ENCODE measurements at places on chromosomes 1 and 21. TPM values are rescaled to one million over a fixed set of nuclear protein-coding genes. Genes with fewer than 3 reads are reported as not detected.

- no peaks in the 10 kb centered on the region for H3K36me3 ChIP-seq
- H3K27me3 ChIP-seq = no peaks in the 10 kb centered on the region
- H3K4me1 ChIP-seq = no peaks in the 10 kb centered on the region
- no peak overlapping the region for H3K27ac ChIP-seq
Measured at GRCh38 chr1:37184789-37185188, 150.5 kb upstream of the GRIK3 start.

- peaks cover 6% of the 10 kb centered on the region for H3K4me1 ChIP-seq
- DNase-seq = no peak
- H3K36me3 ChIP-seq = no peaks in the 10 kb centered on the region
- H3K4me3 ChIP-seq = no peak overlapping the region
- no peaks in the 10 kb centered on the region for H3K27me3 ChIP-seq
Measured at GRCh38 chr1:221302357-221302756, 423.1 kb downstream of the HLX start.

The AIM2 gene
- total RNA-seq = not detected

DNA sequence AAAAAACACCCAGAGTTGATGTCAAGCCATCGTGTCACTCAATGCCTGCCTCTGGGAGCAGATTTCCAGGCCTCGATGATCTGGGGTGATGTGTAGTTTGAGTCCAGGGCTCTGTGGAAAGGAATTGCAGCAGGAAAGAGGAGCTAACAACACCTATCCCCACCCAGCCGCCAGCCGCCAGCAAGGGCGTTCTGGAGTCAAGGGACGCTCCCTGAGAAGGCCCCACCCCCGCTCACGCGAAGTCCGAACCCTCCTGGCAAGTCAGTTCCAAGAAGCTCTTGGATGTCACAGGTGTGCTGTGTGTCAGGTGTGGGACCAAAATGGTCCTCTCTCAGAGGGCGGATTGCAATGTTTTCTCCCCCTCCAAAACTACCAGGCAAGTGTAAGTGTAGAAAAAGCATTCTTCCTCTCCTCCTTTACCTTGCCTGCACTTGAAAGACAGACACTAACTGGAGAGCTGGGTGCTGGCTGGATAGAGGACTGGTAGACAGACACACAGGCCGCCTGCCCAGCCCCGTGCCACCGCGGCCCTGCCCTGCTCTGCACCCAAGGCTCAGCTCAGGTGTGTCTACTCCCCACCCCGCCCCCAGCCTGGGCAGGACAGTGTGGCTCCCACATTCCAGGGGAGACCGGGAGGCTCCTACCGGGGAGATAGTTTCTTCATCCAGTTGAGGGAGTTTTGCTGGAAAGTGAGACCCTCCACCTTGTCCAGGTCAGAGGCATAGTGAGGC, 8.5 kb downstream of the AGT start:
- no peak for DNase-seq
- H3K4me3 ChIP-seq = no peak overlapping the region
- H3K27ac ChIP-seq = no peak overlapping the region
- H3K36me3 ChIP-seq = no peaks in the 10 kb centered on the region
- no peaks in the 10 kb centered on the region for H3K4me1 ChIP-seq

DNA sequence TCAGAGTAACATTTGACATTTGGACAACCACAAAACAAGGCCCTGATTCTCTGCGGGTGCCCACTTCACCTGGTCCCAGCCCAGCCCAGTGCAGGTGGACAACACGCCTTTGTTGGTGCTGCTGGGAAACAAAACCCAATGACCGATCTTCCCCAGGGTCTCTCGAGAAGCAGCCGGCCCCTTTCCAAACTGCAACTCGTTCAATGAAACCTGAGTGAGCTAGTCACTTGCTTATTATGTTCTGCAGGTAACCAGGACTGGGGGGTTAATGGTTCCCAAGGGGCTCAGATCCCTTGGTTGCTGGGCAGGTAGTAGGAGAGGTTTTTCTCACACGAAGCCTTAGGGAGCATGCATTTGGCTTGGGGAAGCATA, 42.9 kb downstream of the ABCG1 start:
- no peaks in the 10 kb centered on the region for H3K36me3 ChIP-seq
- peak overlapping the region; percentile 89 for H3K27ac ChIP-seq
- no peak for DNase-seq
- H3K27me3 ChIP-seq = no peaks in the 10 kb centered on the region
- H3K4me1 ChIP-seq = peaks cover 45% of the 10 kb centered on the region

DNA sequence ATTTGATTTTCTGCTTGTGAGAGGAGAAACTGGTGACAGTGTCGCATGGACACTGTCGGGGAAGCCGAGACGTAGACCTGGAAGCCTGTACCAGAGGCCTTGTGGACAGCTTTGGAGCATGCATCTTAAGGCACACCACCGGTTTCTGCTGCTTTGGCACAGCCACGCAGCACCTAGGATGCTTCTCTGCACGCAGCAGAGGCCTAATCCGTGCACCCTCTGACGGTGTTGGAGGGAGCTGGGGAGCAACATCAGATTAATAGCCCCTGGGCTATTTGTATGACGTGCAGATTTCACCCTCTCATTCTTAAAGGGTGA, 30.3 kb downstream of the TEX35 start:
- peaks cover 21% of the 10 kb centered on the region for H3K36me3 ChIP-seq
- peak overlapping the region; percentile 62 for H3K4me3 ChIP-seq
- no peaks in the 10 kb centered on the region for H3K27me3 ChIP-seq
- H3K27ac ChIP-seq = peak overlapping the region; percentile 59

The CASQ2 gene
- not detected for total RNA-seq

- DNase-seq = no peak
- H3K4me1 ChIP-seq = peaks cover 6% of the 10 kb centered on the region
- no peaks in the 10 kb centered on the region for H3K27me3 ChIP-seq
Measured at GRCh38 chr1:147247656-147248238, 5.3 kb downstream of the CHD1L start.

The ZNF593OS gene
- 0.24 TPM for total RNA-seq

- H3K4me1 ChIP-seq = no peaks in the 10 kb centered on the region
- no peak overlapping the region for H3K4me3 ChIP-seq
- H3K27me3 ChIP-seq = no peaks in the 10 kb centered on the region
- H3K36me3 ChIP-seq = peaks cover 9% of the 10 kb centered on the region
Measured at GRCh38 chr21:15860541-15860940, 130.8 kb downstream of the USP25 start.

GRCh38 chr21:16454399-16454798, 724.6 kb downstream of the USP25 start:
- H3K36me3 ChIP-seq = no peaks in the 10 kb centered on the region
- no peak overlapping the region for H3K27ac ChIP-seq
- no peak overlapping the region for H3K4me3 ChIP-seq
- DNase-seq = no peak
- no peaks in the 10 kb centered on the region for H3K27me3 ChIP-seq

- H3K4me3 ChIP-seq = no peak overlapping the region
- no peak overlapping the region for H3K27ac ChIP-seq
- no peaks in the 10 kb centered on the region for H3K27me3 ChIP-seq
Measured at GRCh38 chr1:95223110-95223509, 10.9 kb upstream of the RWDD3 start.

The PTPRC gene
- not detected for total RNA-seq

- H3K4me1 ChIP-seq = peaks cover 28% of the 10 kb centered on the region
- H3K27ac ChIP-seq = no peak overlapping the region
- DNase-seq = no peak
- H3K36me3 ChIP-seq = peaks cover 7% of the 10 kb centered on the region
Measured at GRCh38 chr1:168134642-168135041, 2.1 kb downstream of the GPR161 start.

DNA sequence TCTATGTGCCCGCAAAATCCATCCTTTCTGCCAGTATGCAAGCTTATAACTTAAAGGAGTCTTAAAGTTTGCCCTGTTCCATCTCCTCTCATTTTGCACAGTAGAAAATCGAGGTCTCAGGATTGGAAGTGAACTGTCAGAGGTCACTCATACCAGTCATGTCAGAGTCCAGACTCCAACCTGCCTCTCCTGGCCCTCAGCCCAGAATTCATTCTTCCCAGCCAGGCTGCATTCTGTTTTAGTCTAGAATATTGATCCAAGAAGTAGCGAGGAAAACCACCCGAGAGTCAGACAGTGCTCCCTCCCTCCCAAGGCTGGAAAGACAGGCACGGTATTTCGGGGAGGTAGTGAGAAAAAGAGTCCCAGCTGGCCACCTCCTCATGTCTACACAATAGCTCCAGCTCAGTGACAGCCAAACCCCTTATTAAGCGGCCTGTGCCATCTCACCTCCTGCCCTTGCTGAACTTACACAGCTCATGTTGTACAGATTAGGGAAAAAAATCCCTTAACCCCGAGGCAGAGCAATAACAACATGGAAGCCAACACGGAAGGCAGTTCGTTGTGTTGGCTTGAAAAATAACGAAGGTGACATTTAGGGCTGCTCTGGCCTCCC, 89.4 kb downstream of the OMA1 start:
- no peak for DNase-seq
- 0 out of 2 replicates have a peak, but pooled peaks cover 12% of the 10 kb centered on the region for H3K27me3 ChIP-seq
- H3K4me3 ChIP-seq = no peak overlapping the region
- H3K4me1 ChIP-seq = no peaks in the 10 kb centered on the region

The HSF2BP gene
- total RNA-seq = 2.8 TPM

GRCh38 chr1:243288062-243288461, 32.2 kb downstream of the SDCCAG8 start:
- peaks cover 15% of the 10 kb centered on the region for H3K4me1 ChIP-seq
- H3K36me3 ChIP-seq = peaks cover 22% of the 10 kb centered on the region
- H3K27me3 ChIP-seq = no peaks in the 10 kb centered on the region
- H3K27ac ChIP-seq = peak overlapping the region; percentile 3
- H3K4me3 ChIP-seq = no peak overlapping the region
- DNase-seq = no peak

DNA sequence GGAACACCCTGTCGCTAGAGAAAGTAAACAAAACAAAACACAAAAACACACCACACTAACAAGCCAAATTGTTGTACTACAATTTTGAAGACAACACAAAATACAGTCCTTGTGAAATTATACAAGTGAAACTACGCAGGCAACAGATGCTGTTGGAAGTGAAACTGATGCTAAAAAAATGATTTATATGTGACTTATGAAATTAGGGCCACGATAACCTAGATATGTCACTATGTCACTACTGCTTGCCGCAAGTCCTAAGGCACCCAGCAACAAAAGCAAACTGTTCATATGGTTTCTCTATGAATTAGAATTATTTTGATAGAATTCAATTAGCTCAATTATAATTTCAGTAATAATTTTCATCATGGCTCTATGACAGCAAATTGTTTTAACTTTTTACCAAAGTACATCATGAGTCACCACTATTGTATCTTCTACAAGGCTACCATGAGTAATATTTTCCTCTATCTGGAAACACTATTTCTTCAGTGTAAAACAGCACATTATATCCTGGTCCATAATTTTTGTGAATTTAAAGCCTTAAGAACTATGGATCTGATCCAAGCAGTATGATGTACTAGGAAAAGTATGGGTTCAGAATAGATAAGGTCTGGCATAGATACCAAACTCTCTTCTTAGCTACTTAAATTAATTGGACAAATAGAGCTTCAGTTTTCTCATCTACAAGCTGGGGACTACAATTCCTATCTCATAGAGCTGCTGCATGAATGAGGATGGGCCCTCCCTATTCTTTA, 216.3 kb downstream of the COL11A1 start:
- H3K4me1 ChIP-seq = peaks cover 6% of the 10 kb centered on the region
- no peak overlapping the region for H3K4me3 ChIP-seq
- no peak for DNase-seq
- no peaks in the 10 kb centered on the region for H3K27me3 ChIP-seq

- no peak overlapping the region for H3K27ac ChIP-seq
- H3K27me3 ChIP-seq = no peaks in the 10 kb centered on the region
- DNase-seq = no peak
- H3K4me1 ChIP-seq = peaks cover 16% of the 10 kb centered on the region
- no peak overlapping the region for H3K4me3 ChIP-seq
Measured at GRCh38 chr1:116111524-116112021, 374 bp downstream of the MAB21L3 start.

DNA sequence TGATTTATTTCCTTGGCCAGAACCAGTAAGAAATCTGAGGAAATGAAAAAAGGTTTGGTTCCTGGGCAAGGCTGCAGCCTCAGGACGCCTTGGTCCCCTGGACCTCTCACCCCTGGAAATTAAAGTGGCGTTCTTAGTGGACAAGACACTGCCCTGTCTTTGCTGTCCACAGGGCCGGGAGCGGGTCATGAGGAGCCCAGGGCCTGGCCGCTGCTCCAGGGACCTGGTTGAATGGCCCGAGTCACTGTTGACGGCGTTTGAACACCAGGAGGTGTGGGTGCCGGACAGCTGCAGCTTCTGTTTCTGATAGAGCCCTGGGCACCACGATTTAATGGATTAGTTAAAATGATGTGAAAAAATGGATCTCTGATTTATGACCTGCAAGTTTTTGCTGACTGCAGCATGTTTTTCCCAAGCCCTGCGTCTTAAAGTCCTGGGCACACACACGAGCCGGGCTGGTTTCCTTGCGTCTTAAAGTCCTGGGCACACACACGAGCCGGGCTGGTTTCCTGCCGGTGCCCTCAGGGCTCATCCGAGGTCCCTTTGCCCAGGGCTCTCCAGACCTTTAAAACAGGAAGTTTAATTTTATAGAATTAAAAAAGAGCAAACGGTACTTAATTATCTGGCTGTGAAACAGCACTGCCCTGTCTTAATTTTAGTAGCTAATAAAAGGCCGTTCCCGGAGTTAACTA, 74.1 kb upstream of the ACTRT2 start:
- H3K27ac ChIP-seq = no peak overlapping the region
- DNase-seq = no peak
- H3K4me1 ChIP-seq = no peaks in the 10 kb centered on the region
- no peaks in the 10 kb centered on the region for H3K36me3 ChIP-seq
- H3K4me3 ChIP-seq = no peak overlapping the region
- H3K27me3 ChIP-seq = no peaks in the 10 kb centered on the region

DNA sequence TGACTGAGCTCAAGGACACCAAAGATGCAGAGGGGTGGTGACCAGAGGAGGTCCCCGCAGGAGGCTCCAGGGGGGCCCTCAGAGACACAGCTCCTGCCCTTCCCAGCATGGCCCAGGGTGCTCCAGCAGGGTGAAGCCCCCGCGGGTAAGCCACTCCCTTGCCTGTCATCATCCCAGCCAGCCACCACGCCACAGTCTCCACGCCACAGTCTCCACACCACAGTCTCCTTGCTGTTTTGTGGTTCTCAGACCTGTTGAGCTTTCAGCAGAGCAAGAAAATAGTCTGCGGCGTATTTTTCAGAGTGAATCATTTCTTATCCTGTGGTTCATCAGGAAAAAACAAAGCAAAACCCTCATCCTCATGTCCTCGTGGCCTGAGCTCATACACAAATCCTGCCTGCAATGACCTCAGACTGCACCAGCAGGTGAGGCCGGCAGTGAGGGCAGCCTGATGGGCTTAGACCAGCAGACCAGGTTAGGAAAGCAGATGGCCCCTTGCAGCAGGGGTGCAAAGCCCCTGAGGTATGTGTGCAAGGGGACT, 25.7 kb upstream of the ABCG1 start:
- peaks cover 3% of the 10 kb centered on the region for H3K4me1 ChIP-seq
- DNase-seq = no peak
- H3K36me3 ChIP-seq = no peaks in the 10 kb centered on the region
- no peak overlapping the region for H3K4me3 ChIP-seq
- H3K27ac ChIP-seq = no peak overlapping the region

DNA sequence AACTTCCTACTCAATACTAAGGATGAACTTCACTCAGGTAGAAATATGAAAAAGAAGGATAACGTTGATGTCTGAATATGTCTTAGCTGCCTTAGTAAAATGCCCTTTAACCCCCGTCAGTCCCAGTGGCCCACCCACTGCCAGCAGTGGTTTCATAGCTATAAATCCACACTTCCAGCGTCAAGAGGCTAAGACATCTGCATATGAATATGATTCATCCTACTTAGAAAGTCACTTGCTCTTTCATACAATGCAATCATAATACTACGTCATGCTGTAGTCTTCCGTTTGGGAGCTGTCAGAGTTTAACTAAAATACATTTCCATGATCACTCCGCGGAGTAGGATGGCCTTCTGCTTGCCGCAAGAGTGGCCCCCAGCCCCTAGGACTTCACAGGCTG, 247.3 kb downstream of the SDCCAG8 start:
- H3K4me1 ChIP-seq = no peaks in the 10 kb centered on the region
- H3K36me3 ChIP-seq = peaks cover 24% of the 10 kb centered on the region
- H3K27ac ChIP-seq = no peak overlapping the region
